ENCODE measurements at places on chromosomes 16 and 17.
A peak's percentile ranks its signal among the peaks of the same experiment; 100 is the strongest.

GRCh38 chr16:86576591-86577313 lies 1.6 kb upstream of the FOXL1 start:
- DNase-seq = no peak

DNA sequence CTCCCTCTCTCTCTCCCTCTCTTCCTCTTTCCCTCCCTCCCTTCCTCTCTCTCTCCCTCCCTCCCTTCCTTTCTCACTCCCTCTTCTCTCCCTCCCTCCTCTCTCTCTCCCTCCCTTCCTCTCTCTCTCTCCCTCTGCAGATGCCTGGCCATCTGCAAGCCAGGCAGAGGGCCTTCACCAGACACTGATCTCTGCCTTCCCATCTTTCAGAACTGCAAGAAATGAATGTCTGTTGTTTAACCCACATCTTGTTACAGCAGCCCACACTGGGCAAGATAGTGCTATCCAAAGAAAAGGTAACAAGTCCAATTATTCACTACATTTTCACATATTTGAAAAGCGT lies 26.2 kb upstream of the CDRT4 start:
- no peak for DNase-seq

DNA sequence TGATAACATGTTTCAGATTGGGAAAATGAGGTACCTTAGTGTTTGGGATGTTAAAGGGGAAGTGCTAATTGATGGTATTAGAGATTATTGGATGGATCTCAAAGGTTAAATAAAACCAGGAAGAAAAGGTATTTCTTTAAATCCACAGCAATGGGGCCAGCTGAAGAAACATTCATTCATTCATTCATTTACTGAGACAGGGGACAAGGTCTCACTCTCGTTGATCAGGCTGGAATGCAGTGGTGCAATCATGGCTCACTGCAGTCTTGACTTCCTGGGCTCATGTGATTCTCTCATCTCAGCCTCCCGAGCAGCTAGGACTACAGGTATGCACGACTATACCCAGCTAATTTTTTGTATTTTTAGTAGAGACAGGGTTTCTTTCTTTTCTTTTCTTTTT lies 19.8 kb downstream of the EARS2 start:
- DNase-seq = no peak

GRCh38 chr17:29495011-29495410 lies 71.8 kb downstream of the ABHD15 start:
- DNase-seq = no peak

DNA sequence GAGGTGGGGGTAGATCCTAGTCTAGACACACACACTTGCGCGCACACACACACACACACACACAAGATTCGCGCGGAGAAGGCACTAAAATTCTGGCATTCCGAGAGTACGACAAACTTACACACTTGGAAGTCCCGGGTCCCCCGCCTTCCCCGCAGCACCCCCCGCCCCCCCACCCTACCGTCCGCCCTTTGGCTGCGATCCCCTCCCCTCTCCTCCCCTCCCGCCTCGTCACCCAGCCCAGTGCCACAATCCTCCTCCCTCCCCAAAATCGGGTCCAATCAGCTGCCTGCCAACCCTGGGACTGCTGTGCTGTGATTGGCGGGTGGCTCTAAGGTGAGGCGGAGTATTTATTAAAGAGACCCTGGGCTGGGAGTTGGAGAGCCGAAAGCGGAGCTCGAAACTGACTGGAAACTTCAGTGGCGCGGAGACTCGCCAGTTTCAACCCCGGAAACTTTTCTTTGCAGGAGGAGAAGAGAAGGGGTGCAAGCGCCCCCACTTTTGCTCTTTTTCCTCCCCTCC lies at the start of gene SOX9:
Gene SOX9, plus strand, starts transcription at position 379 of the 522 bp plus-strand sequence. CDS start 372 bp downstream, outside the sequence.
- peak; percentile 96 for DNase-seq

DNA sequence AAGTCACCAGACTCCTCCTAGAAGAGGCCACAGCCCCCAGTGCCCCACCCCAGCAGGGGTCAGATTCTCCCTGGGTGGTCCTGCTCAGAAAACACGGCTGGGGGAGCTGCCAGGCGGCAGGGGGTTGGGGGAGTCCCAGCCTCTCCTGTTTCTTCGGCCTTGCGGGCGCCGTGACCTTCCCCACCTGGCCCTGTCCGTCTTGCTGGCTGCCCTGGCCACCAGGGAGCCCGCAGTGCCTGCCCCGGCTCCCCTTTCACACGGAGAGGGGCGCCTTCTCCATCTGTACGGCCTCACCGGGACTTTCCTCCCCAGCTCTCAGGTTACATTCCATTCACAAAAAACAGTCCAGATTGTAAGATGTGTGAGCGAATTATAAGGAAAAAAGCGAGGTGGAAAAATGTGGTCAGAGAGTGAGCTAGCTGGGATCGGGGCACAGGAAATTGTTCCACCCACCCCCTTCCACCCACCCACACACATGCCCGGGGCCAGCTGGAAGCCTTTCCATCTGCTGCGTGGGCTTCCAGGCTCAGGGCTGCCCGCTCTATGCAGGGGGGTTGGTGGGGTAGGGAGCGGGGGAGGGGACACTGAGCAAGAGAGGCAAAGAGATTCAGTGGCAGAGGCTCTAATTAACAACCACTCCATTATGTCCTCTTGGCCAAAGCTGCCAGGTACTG lies 14.6 kb upstream of the CIBAR2 start:
- DNase-seq = peak; percentile 86

All from iPS-NIHi11 (cell line).